ENCODE measurements at places on chromosomes 1 and 21.

DNA sequence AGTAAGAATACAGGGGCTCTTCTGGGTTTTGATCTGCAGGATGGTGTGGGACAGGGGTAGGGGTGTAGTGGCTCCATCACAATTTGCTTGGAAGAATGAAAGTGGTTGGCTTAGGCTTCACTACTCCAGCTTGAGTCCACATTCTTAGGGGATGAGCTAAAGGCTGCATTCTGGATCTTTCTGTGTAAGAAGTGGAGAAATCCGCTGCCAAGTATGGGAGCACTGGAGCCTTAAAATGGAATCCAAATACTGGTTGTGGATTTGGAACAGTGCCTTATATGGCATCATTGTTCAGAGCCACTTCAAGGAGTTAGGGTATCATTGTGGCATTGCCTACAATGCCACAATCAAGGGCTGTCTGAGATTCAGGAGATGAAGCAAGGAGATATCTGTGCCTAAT, 187.1 kb downstream of the LMO4 start:
- no peak for DNase-seq

GRCh38 chr1:85109475-85109874, 61.2 kb upstream of the MCOLN3 start:
- peak; percentile 33 for DNase-seq

- DNase-seq = no peak
Measured at GRCh38 chr1:181448461-181448860, 34.9 kb upstream of the CACNA1E start.

- DNase-seq = no peak
Measured at GRCh38 chr1:156012051-156012817, 8.5 kb downstream of the SSR2 start.

- DNase-seq = no peak
Measured at GRCh38 chr1:29706936-29707335, 470.6 kb downstream of the PTPRU start.
